Cardiac septum (tissue), 1 donor: ENCODE measurements at places on chromosomes 11 and 22.

GRCh38 chr22:50576070-50576469 is 2.2 kb downstream of the CPT1B start:
- DNase-seq, result no peak

DNA sequence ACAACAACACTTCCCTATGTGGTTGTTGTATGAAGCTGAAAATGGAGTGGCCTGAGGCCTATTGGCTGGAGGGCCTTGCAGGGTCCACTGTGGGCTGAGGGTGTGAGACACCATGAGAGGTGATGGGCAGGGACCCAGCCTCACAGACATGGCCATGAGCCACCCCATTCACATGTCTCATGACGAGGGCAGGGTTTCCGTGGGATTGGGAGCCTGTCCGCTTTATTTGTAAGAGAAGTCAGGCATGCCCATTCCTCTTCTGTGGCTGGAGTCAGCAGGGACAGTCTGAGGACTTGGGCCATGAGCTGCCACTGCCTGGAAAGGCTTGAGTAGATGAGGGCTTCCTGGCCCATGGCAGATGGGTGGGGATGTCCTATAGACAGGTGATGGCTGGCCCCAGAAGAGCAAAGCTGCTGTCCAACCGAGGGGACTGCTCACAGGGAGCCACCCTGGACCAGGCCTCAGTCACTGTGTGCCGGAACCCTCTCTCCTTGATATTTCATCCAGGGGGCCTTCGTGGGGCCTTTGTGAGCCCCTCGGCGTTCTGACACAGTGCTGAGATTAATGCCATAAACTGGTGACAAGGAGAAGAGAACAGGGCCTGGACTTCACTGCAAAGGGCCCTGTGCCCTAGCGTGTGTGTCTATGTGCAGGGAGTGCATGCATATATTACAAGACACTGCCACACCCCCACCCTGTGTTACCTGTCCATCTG is 971.9 kb downstream of the BRD1 start:
- no peak for DNase-seq

GRCh38 chr11:131661132-131661531 is 290.7 kb downstream of the NTM start:
- no peak for DNase-seq

DNA sequence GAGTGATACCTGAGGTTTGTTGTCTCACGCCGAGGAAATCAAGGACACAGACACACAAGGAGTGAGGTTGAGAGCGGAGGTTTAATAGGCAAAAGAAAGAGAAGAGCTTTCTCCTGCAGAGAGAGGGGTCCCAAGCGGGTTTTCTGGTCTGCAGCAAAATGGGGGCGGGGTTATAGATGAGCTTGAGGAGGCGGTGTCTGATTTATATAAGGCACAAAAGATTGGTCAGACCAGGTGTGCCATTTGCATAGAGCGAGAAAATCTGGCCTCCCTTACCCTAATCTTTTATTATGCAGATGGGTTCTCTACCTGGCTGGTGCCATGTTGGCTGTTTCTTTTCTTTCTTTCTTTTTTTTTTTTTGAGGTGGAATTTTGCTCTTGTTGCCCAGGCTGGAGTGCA is 11.8 kb downstream of the C11orf96 start:
- DNase-seq, result no peak

GRCh38 chr22:29798318-29798717 is 31.1 kb downstream of the UQCR10 start:
- DNase-seq, result no peak

- no peak for DNase-seq
These were observed 1112.0 kb upstream of the RAG2 start for GRCh38 chr11:37710031-37710430.

DNA sequence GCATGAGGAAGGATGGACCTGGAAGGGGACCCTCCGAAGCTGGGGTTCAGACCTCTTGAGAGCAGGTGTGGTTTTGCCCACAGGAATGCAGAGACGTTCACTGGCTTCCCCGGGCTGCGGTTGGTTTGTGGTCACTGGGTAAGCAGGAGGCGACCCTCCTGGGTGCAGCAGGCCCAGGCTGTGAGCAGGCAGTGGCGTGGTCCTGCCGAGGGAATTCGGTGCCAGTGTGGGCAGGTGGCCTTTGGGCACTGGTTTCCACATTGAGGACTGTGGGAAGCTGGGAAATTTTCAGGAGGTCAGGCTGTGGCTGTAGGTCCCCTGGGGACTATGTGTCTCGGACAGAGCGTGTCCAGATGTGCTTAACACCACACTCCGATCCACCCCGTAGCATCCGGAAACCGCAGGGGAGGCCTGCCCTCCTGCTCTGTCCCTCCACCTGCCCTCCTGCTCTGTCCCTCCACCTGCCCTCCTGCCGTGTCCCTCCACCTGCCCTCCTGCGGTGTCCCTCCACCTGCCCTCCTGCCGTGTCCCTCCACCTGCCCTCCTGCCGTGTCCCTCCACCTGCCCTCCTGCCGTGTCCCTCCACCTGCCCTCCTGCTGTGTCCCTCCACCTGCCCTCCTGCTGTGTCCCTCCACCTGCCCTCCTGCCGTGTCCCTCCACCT is 27.5 kb downstream of the TPCN2 start:
- no peak for DNase-seq

DNA sequence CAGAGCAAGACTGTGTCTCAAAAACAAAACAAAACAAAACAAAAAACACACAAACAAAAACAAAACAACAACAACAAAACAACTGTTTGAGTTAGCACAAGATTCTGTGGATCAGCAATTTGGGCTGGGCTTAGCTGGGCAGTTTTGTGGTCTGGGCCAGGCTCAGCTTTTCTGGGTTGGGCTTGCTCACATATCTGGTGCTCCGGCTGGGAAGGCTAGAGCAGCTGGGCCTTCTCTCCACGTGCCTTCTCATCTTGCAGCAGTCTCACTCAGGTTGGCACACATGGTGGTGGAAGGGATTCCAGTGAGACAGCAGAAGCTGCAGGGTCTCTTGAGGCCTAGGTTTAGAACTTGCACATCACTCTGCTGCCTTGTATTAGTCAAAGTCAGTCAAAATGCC is 35.7 kb downstream of the EIF3F start:
- DNase-seq, result peak; percentile 26

GRCh38 chr11:119906376-119906775 is 177.4 kb upstream of the NECTIN1 start:
- no peak for DNase-seq

- no peak for DNase-seq
These were observed 11.9 kb downstream of the MS4A8 start for GRCh38 chr11:60711276-60711675.

DNA sequence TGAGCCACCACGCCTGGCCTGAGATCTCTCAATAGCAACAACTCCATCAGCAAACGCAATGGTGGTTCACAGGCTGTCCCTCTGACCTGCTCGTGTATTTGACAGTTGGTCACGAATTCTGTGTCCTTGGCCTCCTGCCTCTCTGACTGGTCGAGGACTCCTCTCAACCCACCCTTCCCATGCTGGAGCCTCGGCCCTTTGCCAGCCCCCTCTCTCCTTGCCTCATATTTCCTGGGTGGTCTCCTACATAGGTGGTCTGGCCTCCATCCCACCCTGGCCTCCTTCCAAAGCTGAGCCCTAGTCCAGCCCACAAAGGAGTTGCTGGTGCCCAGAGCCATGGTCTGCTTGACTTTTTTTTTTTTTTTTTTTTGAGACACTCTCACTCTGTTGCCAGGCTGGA is 11.4 kb upstream of the A4GALT start:
- DNase-seq, result no peak

DNA sequence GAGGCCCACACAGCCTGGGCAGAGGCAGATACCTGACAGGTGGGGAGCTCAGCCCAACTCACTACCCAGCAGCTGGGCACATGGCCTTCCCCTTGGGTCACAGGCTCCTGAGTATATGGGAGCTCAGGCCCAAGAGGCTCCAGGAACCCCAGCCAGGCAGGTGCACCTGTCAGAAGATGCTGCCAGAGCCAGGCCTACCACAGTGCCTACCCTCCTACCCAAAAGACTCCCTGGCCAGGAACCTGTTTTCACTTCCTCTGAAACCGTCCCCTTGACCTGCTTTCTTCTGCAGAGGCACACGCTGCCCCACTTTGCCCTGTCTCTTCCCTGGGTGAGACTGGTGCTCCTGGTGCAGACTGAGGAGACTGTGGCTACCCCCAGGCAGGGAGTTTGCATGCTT is 2.9 kb downstream of the CHID1 start:
- no peak for DNase-seq

DNA sequence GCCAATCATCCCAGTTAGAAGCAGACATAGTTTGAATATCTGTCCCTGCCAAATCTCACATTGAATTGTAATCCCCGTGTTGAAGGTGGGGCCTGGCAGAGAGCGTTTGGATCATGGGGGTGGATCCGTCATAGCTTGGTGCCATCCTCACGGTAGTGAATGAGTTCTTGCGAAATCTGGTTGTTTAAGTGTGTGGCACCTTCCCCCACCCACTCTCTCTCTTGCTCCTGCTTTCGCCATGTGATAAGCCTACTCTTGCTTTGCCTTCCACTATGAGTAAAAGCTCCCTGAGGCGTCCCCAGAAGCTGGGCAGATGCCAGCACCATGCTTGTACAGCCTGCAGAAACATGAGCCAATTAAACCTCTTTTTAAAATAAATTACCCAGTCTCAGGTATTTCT is 5.0 kb upstream of the CCDC81 start:
- no peak for DNase-seq
